Thymus (tissue), 14 donors: ENCODE measurements at places on chromosomes 5 and 9.

GRCh38 chr9:12463641-12464040 lies 229.5 kb upstream of the TYRP1 start:
- H3K27me3 ChIP-seq, result no peaks in the 10 kb centered on the region
- no peak overlapping the region for H3K27ac ChIP-seq
- DNase-seq, result no peak
- no peak overlapping the region for H3K4me3 ChIP-seq
- H3K4me1 ChIP-seq, result no peaks in the 10 kb centered on the region

GRCh38 chr5:126003309-126003708 lies 419.9 kb upstream of the GRAMD2B start:
- H3K4me1 ChIP-seq, result no peaks in the 10 kb centered on the region
- DNase-seq, result no peak
- no peaks in the 10 kb centered on the region for H3K36me3 ChIP-seq
- no peak overlapping the region for H3K27ac ChIP-seq
- no peaks in the 10 kb centered on the region for H3K27me3 ChIP-seq
- no peak overlapping the region for H3K4me3 ChIP-seq

DNA sequence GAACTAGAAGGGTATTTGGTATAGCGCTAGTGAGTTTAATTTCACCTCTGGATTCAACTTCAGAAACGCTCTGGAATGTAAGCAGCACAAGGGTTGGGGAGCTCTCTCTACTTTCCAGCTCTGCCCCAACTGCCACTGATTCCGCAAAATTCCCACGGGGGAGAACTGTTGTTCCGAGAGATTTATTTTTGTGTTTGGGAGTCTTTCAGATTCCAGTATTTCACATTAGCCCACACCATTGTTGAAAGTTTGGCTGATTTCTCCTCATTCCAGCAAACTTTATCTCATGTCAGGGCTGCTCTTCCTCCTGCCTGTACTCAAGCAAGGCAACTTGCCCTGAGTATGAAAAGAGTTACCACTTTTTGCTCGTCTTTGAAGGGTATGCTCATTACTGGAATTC lies 198.5 kb upstream of the EGFLAM start:
- no peak overlapping the region for H3K4me3 ChIP-seq
- H3K4me1 ChIP-seq, result no peaks in the 10 kb centered on the region
- H3K36me3 ChIP-seq, result no peaks in the 10 kb centered on the region

DNA sequence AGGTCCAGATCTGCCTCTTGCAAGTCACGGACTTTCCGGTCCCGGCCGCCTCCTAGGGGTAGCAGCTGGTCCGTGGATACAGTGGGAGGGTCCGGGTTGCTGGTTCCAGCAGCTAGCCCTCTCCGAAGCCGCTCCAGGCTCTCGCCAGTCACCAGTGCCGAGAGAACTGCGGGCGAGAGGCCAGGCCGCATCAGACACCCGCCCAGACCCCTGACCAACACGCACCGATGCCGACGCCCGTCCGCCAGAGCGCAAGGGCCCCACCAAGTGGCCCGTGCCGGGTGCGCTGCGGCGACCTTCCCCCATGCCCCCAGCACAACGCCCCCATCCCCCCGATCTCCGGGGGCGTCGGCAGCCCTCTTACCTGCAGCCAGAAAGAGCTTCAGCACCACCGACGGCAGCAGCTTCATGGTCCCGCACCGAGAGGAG lies 470 bp downstream of the HBEGF start:
- peaks cover 24% of the 10 kb centered on the region for H3K27me3 ChIP-seq
- peaks cover 11% of the 10 kb centered on the region for H3K4me1 ChIP-seq
- no peak overlapping the region for H3K27ac ChIP-seq
- no peak for DNase-seq
- H3K36me3 ChIP-seq, result no peaks in the 10 kb centered on the region

DNA sequence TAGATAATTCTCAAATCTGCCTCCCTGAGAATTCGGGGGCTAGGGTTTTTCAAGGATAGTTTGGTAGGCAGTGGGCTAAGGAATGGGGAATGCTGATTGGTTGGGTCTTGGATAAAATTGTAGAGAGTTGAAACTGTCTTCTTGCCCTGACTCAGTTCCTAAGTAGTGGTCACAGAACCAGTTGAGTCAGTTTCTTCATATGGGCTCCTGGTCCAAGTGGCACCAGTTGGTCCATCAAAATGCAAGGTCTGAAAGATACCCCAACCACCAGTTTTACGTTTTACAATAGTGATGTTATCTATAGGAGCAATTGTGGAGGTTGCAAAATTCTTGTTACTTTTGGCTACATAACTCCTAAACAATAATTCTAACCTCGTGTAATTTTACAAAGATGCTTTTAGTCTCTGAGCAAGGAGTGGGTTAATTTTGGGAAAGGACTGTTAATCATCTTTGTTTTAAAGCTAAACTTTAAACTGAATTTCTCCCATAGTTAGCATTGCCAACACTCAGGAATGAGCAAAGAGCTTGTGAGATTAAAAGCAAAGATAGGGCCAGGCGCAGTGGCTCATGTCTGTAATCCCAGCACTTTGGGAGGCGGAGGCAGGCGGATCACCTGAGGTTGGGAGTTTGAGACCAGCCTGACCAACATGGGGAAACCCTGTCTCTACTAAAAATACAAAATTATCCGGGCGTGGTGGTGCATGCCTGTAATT lies 7.7 kb downstream of the CDK7 start:
- DNase-seq, result no peak
- H3K27ac ChIP-seq, result no peak overlapping the region
- H3K4me3 ChIP-seq, result no peak overlapping the region
- no peaks in the 10 kb centered on the region for H3K27me3 ChIP-seq

DNA sequence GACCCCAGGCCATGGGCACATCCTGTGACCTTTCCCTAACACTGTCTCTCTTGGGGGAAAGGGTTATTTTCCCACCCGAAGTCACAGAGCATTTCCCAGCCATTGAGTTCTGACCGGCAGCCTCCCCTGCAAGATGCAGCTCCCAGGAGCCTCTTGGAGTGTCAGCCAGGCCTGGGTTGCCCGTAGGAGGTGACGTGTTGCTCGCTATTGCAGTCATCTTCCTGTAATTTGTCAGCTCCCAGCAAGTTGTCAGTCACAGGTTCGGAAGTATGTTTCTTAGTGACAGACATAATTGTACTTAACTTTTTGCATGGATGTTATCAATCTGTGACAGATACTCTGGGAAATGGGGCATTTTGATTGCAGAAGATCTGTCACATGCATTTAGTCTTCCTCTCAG lies 74.5 kb downstream of the MVB12B start:
- no peak overlapping the region for H3K4me3 ChIP-seq
- DNase-seq, result no peak
- H3K27me3 ChIP-seq, result no peaks in the 10 kb centered on the region
- H3K4me1 ChIP-seq, result peaks cover 46% of the 10 kb centered on the region
- H3K36me3 ChIP-seq, result peaks cover 3% of the 10 kb centered on the region

DNA sequence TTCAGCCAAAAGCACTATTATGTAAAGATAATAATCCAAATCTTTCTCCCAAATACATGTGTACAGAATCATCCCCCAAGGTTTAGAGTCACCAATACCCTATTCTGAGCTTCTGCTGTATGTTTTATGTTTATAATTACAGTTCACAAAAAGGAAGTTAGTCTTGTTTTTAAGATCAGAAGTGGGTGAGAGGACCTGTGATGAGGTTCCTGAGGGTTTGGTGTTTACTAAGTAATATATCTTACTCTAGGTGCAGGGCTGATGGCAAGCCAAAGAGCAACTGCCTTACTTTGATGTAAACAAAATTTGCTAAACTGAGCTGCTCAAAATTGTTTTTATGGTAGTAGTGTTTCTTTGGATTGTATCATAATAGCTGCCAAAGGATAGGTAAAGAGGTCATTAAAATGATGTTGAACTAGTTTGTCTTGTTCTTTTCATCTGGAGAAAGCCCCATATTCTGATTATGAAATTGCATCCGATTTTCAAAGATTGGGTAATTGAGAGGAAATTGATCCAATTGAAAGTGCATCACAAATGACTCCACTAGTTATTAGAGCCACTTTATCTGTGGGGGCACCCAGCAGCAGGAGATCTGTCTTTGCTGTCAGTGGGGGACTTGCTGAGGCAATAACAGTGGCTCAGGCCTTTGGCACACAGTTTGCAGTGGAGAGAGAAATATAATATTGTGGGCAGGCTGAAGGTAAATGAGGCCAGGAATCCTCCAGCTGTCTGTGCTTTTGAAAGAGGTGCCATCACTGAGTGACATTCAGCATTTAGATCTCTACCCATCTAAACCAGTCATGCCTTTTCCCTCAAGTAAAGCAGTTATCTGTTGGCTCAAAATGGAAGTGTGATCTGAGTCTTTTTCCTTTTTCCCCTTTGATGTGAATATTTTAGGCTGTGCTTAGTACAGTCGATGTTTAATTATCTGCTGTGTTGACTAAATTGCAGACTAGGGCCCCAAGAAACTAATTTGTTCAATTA lies 14.1 kb downstream of the TRIM32 start:
- H3K4me3 ChIP-seq, result no peak overlapping the region
- peaks cover 4% of the 10 kb centered on the region for H3K4me1 ChIP-seq
- no peak for DNase-seq
- H3K36me3 ChIP-seq, result peaks cover 21% of the 10 kb centered on the region
